ENCODE measurements at places on chromosomes 7 and 10.

GRCh38 chr7:22607180-22607579 lies 107.2 kb upstream of the STEAP1B start:
- no peak for DNase-seq

- DNase-seq = no peak
Observed at GRCh38 chr10:130970341-130971122, 341.0 kb downstream of the TCERG1L start.

GRCh38 chr7:71784180-71784579 lies 628.0 kb downstream of the CALN1 start:
- DNase-seq = no peak

DNA sequence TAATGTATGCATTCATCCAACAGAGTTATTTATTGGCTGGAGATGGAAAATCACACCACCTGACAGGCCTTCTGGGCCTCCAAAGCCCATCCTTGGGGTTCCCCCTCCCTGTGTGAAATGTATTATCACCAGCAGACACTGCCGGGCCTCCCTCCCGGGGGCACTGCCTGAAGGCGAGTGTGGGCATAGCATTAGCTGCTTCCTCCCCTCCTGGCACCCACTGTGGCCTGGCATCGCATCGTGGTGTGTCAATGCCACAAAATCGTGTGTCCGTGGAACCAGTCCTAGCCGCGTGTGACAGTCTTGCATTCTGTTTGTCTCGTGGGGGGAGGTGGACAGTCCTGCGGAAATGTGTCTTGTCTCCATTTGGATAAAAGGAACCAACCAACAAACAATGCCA lies 15.3 kb downstream of the TACR2 start:
- DNase-seq = no peak

GRCh38 chr10:50392966-50393718 lies 141.8 kb upstream of the ASAH2 start:
- no peak for DNase-seq

Measured in NCI-H1436 (cell line).